Activated naive CD4-positive, alpha-beta T cell treated with Interleukin-2 at 50 U/mL for 16 hours (primary cell): ENCODE measurements at places on chromosomes 13 and 19.

- DNase-seq = no peak
These were observed 583.0 kb upstream of the SPRY2 start for GRCh38 chr13:80923907-80924306.

GRCh38 chr19:33444562-33445441 lies 71.3 kb downstream of the CEBPG start:
- no peak for DNase-seq

DNA sequence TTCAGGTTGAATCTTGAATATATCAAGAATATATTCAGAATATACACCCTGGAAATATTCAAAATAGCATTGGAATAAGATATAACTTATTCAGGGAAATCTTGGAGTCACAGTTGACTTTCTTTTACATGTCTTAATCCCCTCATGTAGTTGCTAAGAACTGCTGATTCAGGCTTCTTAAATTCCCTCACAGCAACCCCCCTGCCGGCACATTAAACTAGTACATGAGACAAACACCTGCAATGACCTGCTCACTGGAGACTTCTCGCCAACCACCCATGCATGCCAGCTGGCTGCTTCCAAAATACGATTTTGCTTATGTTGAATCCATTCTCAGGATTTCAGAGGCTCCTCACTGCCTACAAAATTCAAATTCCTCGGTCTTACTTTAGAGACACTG lies 997.1 kb downstream of the EFNB2 start:
- no peak for DNase-seq

GRCh38 chr19:45848922-45849321 lies 14.0 kb downstream of the SYMPK start:
- no peak for DNase-seq

DNA sequence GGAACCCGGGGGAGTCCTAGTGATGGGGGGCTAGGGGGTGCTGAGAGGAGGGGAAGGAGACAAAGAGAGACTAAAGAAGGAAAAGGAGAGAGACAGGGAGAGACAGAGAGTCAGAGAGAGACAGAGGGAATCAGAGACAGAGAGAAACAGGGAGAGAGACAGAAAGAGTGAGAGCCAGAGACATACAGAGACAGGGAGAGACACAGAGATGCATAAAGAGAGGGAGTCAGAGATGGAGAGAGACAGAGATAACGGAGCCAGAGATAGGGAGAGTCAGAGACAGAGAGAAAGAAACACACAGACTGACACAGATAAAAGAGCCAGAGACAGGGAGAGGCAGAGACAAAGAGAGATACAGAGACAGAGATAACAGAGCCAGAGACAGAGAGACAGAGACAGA lies 1.5 kb upstream of the TNFSF9 start:
- DNase-seq = no peak

DNA sequence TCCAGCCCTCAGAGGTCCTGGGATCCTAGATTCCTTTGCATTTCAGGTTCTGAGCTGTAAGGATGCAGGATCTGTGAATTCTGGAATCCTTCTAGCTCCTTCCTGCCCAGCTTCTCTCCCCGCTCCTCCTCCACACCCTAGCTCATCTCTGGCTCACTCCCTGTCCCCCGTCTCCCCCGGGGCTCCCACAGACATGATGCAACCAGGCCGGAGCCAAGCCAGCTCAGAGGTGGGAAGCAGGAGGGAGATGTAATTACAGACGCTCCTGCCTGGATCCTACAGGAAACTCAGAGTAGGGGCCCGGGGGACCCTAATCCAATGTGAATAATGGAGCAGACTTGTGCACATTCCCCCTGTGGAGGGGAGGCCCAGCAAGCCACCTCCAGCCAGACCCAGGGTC lies 4.5 kb downstream of the GNG8 start:
- no peak for DNase-seq

DNA sequence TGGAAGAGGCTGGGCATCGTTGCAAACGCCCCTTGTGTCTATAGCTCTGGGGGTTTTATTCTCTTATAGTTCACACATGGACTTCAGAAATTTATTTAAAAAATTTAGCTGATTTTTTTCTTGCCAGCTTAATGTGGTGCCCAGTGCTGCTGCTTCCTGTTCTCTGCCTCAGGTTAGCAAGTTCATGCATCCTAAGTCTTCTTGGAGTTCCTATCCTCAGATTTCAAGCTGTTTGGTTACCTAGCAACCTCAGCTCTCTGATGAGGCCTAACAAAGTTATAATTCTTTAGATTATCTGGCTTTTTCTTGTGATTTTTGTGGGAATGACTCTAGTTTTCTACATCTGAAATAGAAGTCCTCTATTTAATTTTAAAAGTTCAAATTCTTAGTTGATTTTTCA lies 250.9 kb downstream of the MAB21L1 start:
- DNase-seq = no peak

DNA sequence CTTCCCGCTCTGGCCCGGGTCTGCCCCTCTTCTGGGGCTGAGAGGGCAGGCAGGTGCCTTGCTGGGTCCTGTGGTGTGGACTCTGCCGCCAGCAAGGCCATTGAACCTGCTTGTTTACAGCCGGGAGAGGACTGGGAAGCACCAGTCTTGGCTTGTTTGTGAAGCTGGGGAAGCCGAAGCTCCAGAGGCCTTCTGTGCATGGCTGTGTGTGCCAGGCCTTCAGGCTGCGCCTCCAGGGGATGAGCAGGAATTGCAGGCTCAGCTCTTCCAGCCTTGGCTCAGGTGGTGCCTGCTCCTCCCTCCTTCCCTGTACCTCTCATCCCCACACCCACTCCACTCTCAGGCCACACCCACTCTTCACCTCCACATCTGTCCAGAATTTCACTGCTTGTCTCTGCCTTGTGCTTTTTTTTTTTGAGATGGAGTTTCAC lies 17.5 kb downstream of the NDUFB7 start:
- DNase-seq = no peak

GRCh38 chr19:5395556-5395955 lies 54.9 kb upstream of the PTPRS start:
- no peak for DNase-seq

GRCh38 chr13:31191748-31192147 lies 8.0 kb upstream of the B3GLCT start:
- DNase-seq = no peak

DNA sequence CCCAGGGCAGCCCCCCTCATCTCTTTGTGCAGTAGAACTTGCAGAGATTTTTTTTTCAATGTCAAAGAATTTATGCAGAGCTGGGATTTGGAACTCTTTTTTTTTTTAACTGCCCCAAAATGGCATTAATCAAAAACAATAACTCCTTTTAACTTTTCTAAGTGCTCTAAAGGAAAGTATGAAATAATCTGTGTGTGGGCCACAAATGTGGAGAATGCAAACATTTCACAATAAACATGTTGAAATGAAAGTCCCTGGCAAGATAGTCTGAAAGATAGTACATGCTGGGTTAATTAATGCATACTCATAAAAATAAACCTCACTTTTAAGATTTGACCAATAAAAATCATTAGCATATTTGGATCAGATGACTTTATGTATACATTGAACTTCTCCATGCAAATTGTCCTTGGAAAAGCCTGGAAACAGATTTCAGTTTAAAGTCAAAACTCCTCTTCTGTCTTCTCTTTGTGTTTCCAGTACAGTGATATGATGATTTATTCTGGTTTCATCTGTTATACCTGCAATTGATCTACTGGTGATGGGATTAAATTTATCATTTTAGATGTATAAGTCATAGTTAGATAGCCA lies 30.5 kb upstream of the ZNF536 start:
- no peak for DNase-seq

GRCh38 chr19:42311657-42312056 lies 1.5 kb upstream of the TMEM145 start:
- DNase-seq = no peak

GRCh38 chr13:107743100-107743499 lies 472.2 kb downstream of the LIG4 start:
- no peak for DNase-seq

DNA sequence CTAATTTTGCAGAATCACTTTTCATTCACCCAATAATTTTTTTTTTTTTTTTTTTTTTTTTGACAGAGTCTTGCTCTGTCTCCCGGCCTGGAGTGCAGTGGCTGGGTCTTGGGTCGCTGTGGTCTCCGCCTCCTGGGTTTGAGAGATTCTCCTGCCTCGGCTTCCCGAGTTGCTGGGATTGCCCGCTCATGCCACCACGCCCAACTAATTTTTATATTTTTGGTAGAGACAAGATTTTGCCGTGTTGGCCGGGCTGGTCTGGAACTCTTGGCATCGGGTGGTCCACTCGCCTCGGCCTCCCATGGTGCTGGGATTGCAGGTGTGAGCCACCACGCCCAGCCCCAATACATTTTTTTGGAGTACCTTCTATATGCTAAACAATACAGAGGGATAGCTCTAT lies 1120.0 kb upstream of the ATXN8OS start:
- no peak for DNase-seq

- peak; percentile 17 for DNase-seq
These were observed 556 bp downstream of the TRIP10 start for GRCh38 chr19:6739883-6740588.

DNA sequence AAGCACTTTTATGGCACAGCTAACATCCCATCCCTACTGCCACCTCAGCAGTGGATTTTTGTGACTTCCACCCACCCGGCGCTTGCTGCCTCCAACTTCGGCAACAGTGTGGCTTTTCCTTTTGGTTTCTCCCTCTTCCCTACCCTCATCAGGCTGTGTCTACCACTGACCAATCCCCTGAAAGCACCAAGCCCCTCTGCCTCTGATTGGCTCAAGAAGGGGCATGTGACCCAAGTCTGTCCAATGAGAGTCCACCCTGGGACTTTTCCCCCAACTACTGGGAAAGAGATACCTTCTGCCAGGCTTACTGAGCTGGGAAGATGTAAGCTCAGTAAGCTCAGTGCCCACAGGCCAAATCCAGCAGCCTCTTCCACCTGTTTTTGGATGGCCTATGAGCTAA lies 5.8 kb downstream of the SMIM7 start:
- no peak for DNase-seq

GRCh38 chr13:33033051-33033812 lies 17.0 kb downstream of the KL start:
- no peak for DNase-seq

DNA sequence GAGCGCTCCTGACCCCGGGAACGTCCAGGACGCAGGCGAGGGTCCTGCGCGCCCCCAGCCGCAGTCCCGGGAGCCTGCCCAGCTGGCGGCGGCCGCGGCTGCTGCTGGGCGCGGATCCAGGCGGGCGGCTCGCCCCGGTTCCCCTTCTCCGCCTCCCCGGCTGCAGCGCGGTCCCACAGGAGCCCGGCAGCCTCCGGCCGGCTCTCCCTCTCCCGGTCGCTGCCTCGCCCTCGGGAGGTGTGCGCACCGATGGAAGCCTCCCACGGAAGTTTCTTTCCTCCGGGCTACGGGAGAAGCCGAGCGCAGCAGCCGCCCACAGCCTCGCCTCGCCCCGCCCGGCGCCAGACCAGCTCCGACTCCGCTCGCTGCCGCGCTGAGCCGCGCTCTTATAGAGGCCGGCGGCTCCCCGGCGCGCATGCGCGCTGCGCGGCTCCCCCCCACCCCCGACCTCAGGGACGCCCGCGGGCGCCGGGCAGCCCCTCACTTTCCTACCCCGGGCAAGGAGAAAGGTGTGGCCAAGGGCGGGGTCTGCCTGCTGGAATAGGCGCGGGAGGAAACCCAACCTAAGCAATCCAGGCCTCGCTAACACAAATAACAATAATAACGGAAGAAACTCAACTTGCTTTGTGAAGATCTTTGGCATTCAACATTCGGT lies at the start of gene SHISA2:
TSS of gene SHISA2 (minus strand) at position 360 of the 655 bp plus-strand sequence. CDS start 1,041 bp downstream, outside the sequence.
- peak; percentile 16 for DNase-seq

- DNase-seq = no peak
These were observed 452.6 kb upstream of the KLF12 start for GRCh38 chr13:74586847-74587246.

DNA sequence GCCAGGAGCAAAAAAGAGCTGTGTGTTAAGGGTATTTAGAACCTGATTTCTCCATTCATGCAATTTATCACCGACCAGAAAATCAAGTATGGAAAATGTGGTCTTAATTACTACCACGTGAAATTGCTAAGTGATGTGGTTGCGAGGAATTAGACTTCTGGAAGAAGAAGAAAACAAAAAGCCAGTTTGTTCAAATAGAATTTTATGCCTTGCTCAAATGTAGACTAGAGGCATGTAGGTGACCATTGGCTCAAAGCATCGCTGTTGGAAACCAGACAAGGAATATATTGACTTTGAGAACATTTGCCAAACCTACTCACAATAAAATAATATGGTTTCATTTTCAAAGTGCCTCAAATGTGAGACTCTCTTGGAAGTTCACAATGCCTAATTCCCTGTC lies 57.3 kb upstream of the LRCH1 start:
- no peak for DNase-seq

- no peak for DNase-seq
These were observed 232.6 kb upstream of the GPC6 start for GRCh38 chr13:92994056-92994455.

DNA sequence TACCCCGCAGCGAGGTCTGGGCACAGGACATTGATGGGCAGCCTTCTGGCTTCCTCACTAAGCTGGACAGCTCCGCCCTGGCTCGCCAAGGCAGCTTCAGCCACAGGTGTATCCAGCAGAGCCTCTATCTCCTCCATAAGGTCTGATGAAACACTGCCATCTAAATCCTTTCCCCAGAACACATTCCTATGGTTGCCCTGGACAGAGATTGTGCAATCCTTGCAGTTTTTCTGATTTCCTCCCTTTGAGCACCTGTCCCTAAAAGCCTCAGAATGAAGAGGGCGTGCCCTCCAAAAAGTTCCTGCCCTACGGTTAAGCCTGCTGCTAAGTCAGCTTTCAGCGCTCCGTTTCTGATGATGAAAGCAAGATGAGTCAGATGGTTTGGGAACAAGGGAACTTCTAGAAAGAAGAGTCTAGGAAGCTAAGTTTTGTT lies 21.0 kb downstream of the CLEC4M start:
- no peak for DNase-seq

DNA sequence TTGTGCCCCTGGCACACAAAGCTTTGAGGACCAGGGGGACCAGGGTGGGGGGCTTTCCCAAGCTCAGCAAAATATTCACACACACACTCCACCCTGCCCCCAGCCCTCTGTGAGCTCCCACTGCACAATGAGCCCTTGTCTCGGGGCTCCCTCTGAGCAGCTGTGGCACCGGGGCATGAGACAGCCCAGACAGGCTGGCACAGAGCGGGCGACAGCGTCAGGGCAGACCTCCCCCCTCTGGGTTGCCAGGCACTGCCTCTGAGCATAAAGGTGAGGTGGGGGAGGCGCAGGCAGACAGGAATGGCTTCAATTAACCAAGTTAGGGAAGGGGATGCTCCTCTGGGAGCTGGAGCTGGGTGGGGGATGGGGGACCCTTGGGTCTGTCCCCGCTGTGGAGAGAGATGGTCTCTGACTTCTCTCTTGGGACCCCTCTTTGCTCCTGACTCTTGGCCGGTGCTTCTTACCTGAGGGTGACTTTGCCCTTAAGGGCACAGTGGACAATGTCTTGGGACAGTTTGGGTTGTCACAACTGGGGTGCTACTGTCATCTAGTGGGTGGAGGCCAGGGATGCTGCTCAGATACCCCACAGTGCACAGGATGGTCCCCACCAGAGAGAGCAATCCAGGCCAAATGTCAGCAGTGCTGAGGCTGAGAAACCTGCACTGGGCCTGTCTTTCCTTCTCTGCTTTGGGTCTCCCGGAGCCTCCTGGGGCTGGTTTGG lies 30.3 kb downstream of the LYL1 start:
- no peak for DNase-seq
